ENCODE measurements at places on chromosomes 16 and 17. TPM values are rescaled to one million over a fixed set of nuclear protein-coding genes. Genes with fewer than 3 reads are reported as not detected.

DNA sequence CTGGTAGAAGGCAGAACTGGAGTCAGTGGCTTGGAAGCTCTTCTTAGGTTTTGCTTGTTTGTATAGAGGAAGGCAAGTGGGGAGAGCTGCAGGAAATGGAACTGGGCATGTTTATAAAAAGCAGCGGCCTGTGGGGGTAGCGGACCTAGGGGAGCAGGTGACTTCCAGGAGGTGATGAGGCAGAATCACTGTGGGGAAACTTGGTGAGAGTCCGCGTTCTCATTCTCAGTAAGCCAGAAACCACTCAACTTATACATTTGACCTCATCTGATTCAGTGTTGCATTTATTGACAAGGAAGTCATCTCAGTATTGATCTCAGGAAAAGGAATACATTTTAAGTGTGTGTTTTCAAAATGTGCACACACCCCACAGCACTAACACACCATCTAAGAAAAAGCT lies 299.8 kb downstream of the CNTNAP4 start:
- DNase-seq = no peak

KRT33B gene
- total RNA-seq = not detected

PABPN1L gene
- not detected for total RNA-seq

RAB37 gene
- 7.6 TPM for total RNA-seq

DNA sequence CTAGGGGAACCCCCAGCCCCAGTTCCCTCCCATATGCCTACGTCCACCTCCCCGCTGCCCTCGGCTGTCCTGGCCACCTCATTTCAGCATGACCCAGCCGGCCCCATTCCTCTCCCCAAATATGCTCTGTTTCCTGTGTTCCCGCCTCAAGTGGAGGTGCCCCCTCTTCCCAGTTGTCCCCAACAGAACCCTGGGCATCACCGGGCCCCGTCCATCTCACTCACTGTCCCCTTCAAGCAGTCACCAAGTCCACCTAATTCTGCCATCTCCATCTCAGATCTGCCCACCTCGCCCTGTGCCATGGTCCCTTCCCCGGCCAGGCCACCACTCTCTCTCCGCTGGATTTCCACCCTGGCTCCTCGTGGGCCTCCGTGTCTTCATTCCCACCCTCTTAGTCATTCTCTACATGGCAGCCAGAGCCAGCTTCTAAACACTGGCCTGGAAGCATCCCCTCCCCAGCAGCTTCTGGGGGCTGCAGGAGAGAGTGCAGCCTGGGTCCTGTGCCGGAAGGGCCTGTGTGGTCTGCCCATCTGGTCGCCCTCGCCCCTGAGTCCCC lies 12.8 kb downstream of the CDK3 start:
- DNase-seq = no peak

- no peak for DNase-seq
Observed at GRCh38 chr17:3009411-3009920, 53.9 kb downstream of the OR1D5 start.

NHLRC4 gene
- not detected for total RNA-seq

- no peak for DNase-seq
Observed at GRCh38 chr17:32741381-32741780, 135.5 kb downstream of the MYO1D start.

FBXO39 gene
- 0.20 TPM for total RNA-seq

DNA sequence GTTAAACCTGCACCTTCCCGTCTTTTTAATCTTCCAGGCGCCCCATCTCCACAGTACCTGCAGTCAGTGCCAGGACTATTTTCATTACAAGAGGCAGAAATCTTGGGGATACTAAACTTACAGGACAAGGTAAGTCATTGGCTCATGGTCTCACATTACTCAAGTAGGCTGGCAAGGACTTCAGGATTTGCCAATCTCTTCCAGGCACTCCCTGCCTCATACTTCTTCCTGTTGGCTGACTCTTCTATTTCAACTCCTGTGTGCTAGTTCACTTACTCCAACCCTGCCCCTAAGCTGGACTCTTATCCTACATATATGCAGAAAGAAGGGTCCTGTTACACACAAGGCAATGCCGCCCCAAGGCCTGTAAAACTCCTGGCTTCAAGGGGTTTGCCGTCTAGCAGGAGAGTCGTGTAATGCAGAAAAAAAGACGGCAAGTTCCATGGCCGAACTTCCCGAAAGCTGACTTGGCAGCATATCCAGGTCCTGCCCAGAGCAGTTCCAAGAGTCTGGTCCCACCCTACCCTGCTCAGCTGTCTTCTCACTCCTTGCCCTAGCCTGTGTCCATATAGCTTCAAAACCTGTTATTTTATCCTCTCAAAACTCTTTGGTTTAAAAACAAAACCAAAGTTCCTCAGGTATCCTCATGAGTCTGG lies 14.8 kb downstream of the ERN1 start:
- DNase-seq = no peak

- no peak for DNase-seq
Observed at GRCh38 chr17:40058186-40058784, 4.1 kb upstream of the MED24 start.

DNA sequence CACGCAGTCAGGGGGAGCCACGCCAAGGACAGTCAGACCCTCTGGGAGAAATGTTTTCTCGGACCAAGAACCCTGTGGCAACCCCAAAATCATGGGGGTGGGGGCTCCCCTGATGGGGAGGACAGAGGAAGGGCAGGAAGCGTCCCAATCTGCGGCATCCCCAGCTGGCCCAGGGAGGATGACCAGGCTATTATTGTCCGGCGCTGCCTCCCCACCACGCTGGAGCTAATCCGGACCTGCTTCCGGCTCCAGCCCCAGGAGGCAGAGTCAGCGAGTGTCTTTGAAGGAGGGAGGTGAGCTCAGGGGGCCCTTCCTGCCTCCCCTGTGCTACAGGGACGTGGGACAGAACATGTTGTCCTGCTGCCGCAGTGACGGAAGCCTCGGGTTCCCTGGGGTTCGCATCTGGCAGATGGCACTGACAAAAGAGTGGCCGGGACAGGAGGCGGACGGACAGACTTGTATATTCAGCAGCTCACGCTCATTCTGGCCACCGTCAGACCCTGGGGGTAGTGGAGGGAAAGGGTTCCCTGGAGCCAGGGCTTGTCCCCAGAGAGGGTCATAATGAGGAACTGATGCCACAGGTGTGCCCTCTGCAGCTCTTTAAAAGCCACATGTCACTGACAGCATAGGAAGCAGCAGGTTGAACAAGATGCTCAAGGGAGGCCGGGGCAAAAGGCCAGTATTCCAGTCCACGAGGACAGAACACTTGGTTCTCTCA lies 54.3 kb upstream of the CDC42EP4 start:
- no peak for DNase-seq

GRCh38 chr17:77817953-77818352 lies 140.6 kb upstream of the TNRC6C start:
- no peak for DNase-seq

- DNase-seq = no peak
Observed at GRCh38 chr17:45040459-45040858, 11.0 kb downstream of the DCAKD start.

DNA sequence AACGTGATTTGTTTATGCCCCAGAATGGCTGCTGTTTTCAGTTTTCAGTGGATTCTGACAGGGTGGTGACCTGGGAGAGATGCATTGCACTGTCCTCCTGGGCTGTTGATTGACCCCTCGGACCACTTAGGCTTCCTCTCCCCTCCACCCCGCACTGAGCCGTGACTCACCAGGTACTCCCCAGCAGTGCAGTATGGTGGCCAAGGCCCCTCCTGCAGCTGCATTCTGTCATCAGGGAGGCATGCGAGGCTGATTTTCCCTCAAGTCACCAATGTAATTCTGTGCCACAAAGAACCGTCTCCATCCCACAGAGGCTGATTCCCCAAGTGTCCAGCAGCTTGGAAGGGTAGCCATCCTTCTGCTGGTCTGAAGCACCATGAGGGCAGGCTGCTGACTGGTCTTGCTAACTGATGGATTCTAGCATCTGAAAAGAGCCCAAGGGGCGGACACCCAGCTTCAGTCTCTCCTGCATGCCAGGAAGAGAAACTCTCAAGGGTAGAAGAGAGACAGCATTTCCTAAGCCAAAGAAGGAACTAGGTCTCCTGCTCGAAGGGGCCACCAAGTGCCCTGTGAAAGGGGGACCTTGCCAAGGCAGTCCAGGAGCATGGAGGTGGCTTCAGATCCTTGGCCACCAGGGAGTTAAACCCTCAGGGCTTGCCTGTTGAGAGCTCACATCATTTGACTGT lies 148.1 kb downstream of the SOCS1 start:
- DNase-seq = no peak

SLC2A4 gene
- 9.7 TPM for total RNA-seq

DNA sequence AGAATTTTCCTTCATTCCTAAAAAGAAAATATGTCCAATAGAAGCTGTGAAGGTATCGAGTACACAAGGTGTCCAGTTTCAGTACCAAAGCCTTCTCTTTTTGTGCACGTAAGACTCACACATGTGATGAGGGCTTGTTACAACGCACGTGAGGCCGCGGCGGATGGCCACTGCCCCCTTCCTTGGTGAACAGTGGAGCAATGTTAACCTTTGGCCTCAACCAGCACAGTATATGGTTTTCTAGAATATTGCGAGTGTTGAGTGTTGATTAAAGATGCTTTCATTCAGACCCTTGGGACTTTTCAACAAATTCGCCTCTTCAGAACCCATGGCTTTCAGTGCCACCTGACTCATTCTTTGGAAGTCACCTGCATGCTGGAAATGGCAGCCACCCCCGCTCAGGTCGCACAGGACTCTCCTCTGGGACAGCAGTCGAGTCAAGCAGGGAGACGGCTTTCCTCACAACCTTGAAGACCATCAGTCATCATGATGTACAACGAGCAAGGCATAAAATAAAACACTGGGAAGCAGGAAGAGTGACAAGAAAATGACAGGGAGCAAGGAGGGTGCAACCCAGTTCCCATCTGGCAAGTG lies 14.5 kb downstream of the MAP1LC3B start:
- DNase-seq = no peak

DNA sequence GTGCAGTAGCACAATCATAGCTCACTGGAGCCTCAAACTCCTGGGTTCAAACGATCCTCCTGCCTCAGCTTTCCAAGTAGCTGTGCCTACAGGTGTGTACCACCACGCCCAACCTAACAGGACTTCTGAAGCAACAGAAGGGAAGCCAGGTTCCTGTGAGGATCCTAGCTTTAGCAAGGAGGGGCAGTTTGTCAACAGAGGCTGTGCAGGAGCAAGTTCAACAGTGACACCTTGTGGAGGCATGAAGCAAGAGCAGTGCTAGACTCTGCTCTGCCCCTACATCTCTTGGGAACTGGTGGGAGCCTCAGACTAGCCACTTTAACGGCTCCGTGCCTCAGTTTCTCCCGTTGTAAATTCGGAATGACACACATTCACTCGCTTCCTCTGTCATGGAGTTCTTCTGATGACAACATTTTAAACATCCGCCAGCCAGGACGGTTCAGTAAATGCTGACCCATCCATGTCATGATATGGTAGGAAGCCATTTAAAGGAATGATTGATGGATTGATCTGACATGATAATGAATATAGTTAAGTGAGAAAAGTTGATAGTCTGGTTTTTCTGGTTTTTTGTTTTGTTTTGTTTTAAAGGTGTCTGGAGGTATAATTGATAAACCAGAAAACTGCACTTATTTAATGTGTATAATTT lies 218.7 kb downstream of the MRTFB start:
- no peak for DNase-seq

- no peak for DNase-seq
Observed at GRCh38 chr16:30439720-30440348, 5.8 kb downstream of the SEPHS2 start.

GRCh38 chr17:50204431-50204830 lies 3.0 kb upstream of the COL1A1 start:
- DNase-seq = no peak

- peak; percentile 84 for DNase-seq
Observed at GRCh38 chr17:43393944-43394482, 4.8 kb upstream of the ARL4D start.

- DNase-seq = peak; percentile 87
Observed at GRCh38 chr17:40490289-40490853, 11.1 kb downstream of the TNS4 start.

DNA sequence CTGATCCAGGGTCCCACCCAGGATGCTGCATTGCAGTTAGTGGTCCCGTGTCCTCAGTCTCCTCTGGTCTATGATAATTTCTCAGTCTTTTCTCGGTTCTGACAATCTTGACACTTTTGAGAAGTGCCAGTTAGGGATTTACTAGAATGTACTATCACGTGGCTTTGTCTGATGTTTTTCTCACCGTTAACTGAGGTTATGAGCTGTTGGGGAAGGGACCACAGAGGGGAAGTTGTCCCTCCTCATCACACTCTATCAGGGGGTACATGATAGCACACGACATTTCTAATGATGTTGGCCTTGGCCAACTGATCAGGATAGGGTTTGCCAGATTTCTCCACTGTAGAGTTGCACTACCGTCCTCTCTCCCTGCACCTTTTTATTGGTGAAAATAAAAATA lies 250.9 kb upstream of the SDK2 start:
- no peak for DNase-seq

DNA sequence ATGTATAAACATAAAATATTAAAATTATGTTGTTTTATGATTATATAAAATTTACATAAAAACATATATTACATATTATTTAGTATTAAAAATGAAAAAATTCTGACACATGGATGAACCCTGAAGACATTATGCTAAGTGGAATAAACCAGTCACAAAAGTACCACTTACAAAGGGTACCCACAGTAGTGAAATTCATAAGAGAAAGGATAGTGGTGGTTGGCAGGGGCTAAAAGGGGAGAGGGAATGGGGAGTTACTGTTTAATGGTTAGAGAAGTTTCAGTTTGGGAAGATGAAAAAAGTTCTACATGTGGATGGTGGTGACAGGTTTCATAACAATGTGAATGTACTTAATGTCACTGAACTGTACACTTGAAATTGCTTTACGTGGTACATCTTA lies 41.4 kb downstream of the FBXL20 start:
- no peak for DNase-seq

TMEM88 gene
- total RNA-seq = 3.8 TPM

- DNase-seq = no peak
Observed at GRCh38 chr16:80407265-80407987, 133.4 kb upstream of the DYNLRB2 start.

DNA sequence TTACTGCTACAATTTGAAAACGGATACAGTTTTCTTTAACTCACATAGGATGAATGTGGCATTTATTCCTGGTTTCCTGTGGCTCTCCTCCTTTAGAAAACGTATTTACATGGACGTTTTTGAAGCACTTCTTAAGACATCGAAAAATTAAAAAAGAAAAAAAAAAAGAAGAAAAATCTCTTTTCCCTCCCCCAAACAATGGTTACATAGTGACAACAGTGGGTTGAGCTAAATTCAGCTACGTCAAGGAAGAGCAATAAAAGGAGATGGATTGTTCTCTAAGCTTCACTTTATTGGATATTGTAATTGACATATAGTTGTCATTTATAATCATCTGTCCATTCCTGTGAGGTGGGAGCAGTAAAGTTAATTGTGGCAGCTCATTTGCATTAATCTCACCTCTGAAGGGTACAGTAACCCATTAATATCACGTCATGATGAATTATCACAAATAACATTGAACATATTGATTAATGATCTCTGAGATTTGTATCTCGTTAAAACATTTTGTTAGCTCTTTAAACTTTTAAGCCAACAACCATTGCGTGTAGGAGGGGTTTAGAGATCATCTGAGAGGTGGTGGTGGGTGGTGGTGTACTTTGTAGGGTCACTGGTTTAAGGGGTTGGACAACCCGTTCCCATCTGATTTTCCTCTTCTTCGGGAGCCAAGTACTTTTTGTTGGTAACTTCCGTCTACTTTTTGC lies 184.2 kb downstream of the WWOX start:
- no peak for DNase-seq

HOXB4 gene
- 3.0 TPM for total RNA-seq

IRF8 gene
- total RNA-seq = 41.9 TPM
